B cell (primary cell): ENCODE measurements at places on chromosomes 5 and 9. TPM values are rescaled to one million over a fixed set of nuclear protein-coding genes. Genes with fewer than 3 reads are reported as not detected.

Gene RUSC2
- 0.32 and 0.76 TPM in 2 replicates for total RNA-seq

Gene WNK2
- not detected in 2 replicates for total RNA-seq

Gene KDM4C
- 141 and 155 TPM in 2 replicates for total RNA-seq

Gene SFXN1
- 30.5 and 39.1 TPM in 2 replicates for total RNA-seq

Gene TTC23L
- total RNA-seq, result 0.15 and 1.4 TPM in 2 replicates

Gene CREB3
- 18.1 and 20.7 TPM in 2 replicates for total RNA-seq

DNA sequence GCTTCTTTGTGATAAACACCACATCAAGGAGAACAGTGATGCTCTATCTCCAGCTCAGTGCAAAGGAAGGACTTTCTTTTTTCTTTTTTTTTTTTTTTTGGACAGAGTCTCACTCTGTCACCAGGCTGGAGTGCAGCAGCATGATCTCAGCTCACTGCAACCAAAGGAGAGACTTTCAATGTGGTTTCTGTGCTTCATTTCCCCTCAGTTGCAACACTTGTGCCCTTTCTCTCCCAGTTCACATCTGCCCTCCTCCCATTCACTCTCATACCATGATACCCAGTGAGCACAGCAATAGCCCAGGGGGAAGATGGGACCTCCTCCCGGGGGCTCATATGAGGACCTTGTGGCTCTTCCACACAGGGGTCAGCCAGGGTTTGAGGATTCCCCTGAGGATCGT is 110.0 kb downstream of the MTRR start:
- DNase-seq, result no peak

DNA sequence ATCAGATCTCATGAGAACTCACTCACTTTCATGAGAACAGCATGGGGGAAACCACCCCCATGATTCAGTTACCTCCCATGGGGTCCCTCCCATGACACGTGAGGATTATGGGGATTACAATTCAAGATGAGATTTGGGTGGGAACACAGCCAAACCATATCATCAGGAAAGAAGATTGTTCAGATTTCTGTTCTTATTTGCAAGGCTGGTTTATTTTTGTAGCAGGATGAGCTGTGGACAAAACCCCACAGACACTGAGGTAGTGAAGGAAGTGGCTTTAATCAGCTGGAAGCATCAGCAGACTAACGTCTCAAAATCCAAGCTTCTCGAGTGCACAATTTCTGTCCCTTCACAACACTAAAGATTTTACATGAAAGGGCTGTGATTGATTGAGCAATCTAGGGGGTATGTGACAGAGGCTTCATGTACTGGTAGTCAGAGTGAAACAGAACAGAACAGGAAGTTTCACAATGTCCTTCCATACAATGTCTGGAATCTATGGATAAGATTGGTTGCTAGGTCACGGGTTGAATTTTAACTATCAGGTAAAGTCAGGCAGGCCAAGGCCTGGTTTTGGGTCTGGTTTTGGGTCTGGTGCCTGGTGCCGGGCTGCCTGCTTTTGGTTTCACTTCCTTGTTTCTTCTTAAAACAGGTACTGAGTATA is 91.3 kb upstream of the ZNF366 start:
- peak; percentile 75 for DNase-seq

DNA sequence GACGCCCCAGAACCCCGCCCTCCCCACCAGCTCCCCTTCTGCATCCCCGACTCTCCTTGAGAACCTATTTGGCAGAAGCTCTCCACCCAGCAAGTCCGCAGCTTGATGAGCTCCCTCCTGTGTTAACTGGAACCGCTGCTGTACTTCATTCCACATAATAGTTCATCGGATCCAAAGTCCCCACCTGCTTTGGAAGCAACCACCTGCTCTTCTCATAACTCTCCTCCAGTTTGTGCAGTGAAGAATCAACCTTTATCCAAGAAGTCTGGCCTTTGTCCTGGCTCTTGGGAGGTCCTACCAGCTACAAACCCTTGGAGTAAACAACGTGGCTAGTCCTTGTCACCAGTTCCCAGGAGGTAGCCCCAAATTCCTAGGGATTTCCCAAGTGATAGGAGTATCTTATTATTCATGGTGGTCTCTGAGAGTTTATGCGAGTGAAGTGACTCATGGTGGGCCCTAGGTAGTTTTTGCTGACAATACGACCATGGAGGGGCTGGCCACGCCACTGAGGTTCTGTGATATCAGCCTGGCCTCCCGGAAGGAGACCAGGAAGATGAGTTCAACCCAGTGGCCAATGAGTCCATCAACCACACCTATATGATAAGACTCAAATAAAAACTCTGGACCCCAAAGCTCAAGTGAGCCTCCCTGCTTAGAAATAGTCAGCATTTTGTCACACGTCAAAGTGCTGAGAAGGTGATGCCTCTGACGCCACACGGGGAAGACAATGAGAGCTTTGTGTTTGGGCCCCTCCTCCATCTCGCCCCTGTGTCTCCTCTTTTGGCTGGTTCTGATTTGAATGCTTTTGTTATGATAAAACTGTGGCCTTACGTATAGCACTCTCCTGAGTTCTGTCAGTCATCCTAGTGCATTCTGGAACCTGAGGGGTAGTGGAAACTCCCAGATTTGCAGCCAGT is 3.6 kb upstream of the IL4 start:
- DNase-seq, result no peak

GRCh38 chr5:22051881-22052280 is 801.3 kb downstream of the CDH12 start:
- no peak for DNase-seq

DNA sequence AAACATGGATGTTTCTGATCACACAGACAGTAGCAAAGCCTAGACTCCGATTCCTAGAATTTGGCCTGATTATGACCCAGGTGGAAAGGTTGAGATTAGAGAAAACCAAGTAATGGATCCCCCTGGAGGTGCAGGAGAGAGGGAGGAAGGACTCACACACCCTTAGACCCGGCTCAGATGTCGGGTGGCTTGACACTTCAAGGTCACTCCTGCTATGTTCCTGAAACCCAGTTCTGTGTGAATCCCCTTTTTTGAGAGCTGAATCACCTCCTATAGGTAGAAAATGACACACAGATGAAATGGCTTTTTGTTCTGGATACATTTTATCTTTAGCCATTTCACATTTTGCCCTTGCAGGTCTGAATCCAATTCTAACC is 192.8 kb downstream of the ARRDC3 start:
- DNase-seq, result no peak

DNA sequence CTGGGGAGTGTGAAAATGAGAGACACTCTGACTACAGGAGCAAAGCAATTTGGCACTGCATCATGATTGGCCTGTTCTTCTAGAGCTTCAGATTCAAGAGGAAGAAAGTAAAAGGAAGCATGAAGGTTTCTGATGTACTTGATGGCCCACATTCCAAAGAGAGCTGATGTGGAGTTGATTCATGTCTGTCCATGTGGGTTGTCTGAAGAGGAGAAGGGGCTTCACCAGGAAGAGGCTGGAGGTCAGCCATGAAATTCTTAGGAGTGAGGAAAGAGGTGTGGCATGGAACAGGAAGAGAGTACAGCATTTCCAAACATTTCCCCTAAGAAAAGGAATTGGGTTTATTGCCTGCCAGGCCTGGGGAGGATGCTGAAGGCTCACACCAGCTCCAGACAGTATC is 70.7 kb downstream of the PTCD2 start:
- DNase-seq, result no peak

DNA sequence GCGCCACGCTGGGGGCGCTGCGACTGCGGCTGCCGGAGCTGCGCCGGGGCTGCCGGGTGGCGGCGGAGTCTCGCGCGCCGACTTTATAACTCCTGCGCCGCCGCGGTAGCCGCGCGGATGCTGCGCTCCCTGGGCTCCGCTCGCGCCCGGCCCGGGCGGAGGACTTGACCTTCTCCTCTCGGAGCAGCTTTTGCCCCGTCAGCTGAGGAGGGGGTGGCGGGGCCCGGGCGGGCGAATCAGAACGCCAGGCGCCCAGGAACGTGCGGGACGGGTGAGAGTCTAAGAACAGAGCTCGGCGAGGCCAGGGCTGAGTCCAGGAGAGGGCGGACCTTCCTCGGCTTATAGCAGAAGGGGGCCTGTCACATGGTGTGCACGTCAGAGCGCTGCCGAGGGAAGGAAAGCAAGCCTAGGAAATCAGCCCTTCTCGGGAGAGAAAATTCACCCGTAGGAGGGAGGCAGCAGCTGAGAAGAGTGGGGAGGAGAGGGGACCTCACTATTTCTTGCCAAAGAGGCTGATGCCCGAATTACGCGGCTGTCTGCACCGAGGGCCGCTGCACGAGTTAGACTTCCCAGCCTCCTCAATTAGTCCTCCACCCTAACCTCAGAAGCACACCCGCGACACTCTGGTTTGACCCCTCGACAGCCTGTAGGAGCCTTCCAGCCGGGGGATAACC is at the start of gene FOXD1:
FOXD1 (minus strand) TSS at position 315 of the 674 bp plus-strand sequence. CDS start 415 bp downstream, outside the sequence.
- peak; percentile 74 for DNase-seq

- no peak for DNase-seq
Measured at GRCh38 chr5:116044073-116044472, 11.8 kb downstream of the ARL14EPL start.

GRCh38 chr9:107067739-107068416 is 204.9 kb downstream of the ZNF462 start:
- no peak for DNase-seq

DNA sequence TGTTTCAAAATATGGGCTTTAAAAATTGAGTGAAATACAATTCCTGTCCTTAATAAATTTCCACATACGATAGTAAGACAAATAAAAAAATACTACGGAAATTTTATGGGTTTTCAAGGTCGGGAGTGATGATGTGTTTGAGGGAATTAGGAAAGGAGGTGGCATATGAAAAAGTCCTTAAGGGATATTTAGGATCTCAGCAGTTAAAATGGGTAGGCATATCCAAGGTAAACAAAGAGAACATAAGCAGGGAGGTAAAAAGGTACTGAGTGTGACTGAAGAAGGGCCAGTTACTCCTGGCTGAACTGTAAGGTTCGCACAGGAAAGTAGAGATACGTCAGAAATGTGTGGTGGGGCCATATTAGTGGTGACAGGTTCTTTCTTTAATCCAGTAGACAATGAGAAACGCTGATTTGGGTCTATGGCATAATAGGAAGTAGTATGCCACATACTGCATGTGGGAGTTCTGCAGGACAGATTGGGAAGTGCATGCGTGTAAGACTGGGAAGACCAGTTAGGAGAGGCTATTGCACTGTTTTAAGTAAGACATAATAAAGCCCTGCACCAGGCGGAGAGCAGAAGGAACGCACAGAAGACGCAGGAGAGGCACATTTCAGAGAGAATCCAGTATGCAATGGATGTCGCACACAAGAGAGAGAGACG is 937 bp upstream of the HMGCR start:
- DNase-seq, result no peak

DNA sequence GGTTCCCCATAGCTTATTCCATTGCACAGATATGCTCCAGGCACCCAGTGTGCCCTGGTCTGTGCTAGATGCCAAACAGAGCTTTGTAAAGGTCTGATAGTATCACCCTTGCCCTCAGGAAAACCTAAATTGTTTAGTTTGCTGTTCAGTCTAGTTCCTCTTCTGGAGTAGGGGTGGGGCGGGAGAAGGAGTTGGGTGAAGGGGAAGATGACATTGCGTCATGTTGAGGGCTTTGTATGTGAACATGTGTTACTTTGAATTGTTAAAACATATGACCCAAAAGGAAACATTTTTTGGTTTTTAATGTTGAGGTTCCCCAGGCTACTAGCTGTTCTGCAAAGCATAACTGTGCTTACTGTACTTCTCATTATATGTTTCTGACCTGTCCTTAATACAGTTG is 40.6 kb downstream of the HACD4 start:
- no peak for DNase-seq

GRCh38 chr9:136233868-136234267 is 11.7 kb downstream of the QSOX2 start:
- no peak for DNase-seq

DNA sequence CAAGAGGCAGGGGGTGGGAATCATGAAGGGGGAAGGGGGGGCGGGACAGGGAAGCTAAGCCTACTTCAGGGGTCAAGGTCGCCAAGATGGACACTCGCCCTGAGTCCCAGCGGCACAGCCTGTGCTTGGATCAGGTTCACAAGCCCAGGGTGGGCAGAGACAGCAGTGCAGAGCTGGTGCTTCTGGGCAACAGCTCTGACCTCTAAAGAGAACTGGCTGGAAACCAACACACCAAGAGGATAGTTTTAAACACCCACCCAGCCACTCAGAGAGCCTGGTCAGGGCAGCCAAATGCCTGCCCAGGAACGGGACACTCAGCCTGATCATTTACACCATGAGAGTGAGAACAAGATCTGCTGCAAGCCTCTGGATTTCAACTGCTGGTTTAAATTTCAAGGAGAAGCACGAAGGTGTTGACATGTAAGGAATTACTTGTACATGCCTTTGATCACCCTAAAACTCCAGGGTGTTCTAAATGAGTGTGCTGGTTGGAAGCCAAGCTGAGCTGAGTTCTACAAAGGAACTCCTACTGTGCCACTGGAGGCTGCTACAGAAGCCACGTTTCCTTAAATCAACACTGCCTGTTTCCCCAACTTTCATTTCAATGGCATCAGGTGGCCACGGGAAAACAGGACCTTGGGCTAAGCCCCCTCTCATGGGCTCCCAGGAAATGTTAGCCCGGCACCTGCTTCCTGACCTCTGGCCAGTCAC is 91.5 kb downstream of the TTLL11 start:
- DNase-seq, result no peak

GRCh38 chr9:77011973-77012821 is 7.3 kb upstream of the FOXB2 start:
- DNase-seq, result peak; percentile 60

DNA sequence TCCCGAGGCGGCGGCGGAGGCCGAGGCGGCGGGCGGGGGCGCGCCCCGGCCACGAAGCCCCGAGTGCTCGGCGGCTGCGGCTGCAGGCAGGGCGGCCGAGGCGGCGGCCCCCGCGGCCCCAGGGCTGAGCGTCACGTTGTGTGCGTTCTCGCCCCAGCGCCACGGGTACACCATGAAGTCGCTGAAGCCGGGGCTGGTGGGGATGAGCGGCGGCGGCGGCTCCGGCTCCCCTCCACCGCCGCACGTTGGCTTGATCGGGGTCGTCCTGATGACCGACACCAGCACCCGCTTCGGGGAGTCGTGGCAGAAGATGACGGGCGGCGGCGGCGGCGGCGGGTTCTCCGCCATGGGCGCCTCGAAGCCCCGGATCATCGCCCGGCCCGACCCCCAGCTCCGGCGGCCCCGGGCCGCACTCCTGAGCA is 498 bp downstream of the ZNF367 start:
- peak; percentile 77 for DNase-seq

GRCh38 chr5:135040333-135041144 is 6.5 kb upstream of the PITX1 start:
- DNase-seq, result peak; percentile 66

GRCh38 chr9:113579283-113580040 is 115.9 kb downstream of the RGS3 start:
- DNase-seq, result peak; percentile 67

GRCh38 chr9:130010151-130010988 is 32.6 kb downstream of the FNBP1 start:
- DNase-seq, result peak; percentile 91

DNA sequence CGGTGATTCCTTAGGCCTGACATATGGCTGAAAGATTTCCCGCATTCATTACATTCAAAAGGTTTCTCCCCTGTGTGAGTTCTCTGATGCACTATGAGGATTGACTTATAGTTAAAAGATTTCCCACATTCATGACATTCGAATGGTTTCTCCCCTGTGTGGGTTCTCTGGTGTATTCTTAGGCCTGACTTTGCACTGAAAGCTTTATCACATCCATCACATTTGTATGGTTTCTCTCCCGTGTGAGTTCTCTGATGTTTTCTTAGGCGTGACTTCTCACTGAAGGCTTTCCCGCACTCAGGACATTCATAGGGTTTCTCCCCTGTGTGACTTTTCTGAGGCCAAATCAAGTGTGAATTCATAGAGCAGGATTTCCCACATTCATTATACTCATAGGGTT is 35.8 kb downstream of the ZNF782 start:
- no peak for DNase-seq
